ENCODE measurements at places on chromosomes 4 and X. TPM values are rescaled to one million over a fixed set of nuclear protein-coding genes. Genes with fewer than 3 reads are reported as not detected.
A peak's percentile ranks its signal among the peaks of the same experiment; 100 is the strongest.

NPY1R gene
- 4.5 TPM for total RNA-seq

KIT gene
- total RNA-seq: 21.0 TPM

GRCh38 chr4:41135801-41136200 is 78.5 kb downstream of the APBB2 start:
- no peak for DNase-seq

DNA sequence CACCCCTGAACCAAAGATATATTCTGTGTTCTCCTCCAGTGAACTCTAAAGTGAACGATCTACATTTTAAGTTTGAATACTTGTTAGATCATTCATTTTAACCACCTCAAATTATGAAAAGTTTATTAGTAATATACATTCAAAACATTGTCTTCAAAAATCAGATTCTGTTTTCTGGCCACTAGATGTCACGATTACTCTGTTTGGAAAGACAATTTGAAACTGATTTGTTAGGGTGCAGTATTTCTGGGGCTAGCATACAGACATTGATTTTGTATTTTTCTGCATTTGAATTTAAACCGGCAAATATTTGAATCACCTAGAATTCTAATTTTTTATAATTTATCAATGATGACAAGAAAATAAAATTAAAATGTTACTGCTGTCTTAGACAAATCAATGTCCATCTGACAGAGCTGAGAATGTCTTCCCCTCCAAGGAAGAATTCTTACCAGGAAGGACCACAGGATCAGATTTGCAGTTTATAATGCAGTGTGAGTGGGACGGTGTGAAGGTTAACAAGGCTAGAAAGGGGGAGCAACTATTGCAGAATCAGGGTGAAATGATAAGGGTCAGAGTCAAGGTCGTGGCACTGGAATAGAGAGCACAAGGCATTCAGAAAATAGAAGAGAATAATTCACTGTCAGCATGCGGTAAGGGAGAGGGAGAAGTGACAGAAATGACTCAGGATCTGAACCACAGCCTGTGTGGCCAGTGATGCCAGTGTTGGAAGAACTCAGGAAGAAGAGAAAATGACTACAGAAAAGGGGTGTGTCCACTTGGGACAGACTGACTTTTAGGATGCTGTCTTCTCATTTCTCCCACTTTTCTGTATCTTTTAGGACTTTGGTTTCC is 91.6 kb downstream of the ANXA10 start:
- no peak for DNase-seq

DNA sequence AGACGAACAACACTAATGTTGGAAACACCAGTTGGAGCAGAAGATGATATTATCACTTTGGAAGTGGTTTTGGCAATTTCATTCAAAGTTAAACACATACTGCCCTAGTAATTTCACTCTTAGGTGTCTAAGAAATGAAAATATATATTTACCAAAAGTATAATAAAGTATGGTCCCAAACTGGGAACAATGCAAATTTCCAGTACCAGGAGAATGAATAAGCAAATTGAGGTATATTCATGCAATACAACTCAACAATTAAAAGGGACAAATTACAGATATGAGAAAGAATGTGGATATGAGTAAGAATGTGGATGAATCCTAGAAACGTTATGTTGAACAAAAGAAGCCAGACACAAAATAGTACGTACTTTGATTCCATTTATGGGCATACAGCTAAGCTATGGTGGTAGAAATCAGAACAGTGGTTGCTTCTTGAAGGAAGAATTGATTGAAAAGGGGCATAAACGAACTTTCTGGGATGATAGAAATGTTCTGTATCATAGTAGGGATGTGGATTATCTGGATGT is 10.0 kb downstream of the ELMOD2 start:
- no peak for DNase-seq

GRCh38 chrX:155188786-155189185 is 27.5 kb upstream of the VBP1 start:
- DNase-seq: no peak

GRCh38 chr4:48752246-48752645 is 27.8 kb downstream of the FRYL start:
- DNase-seq: no peak

- peak; percentile 43 for DNase-seq
These were observed 23.5 kb upstream of the SOWAHD start for GRCh38 chrX:119734897-119735339.

DNA sequence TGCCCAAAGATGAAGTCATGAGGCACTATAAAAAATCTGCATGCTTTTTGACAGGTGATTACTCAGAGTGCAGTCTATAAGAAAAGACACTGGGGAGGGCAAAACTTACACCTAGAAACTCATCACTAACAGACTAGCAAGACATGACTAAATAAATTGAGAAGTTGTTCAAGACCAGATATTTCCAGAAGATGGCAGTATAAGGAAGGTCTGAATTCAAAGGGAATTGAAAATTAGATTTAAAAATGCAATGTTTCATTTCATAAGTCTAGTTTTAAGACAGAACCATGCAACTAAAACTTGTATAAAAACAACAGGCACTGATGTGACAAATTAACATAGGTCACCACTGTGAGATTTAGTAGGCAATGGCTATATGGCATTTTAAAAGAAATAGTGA is 232.5 kb upstream of the POF1B start:
- DNase-seq: no peak

GRCh38 chrX:24215272-24215671 is 65.7 kb downstream of the ZFX start:
- no peak for DNase-seq

Data from ureter (tissue), 1 donor.